Activated B cell treated with CpG ODN at 0.5 μM for 24 hours (primary cell): ENCODE measurements at places on chromosomes 6 and 20. TPM values are rescaled to one million over a fixed set of nuclear protein-coding genes. Genes with fewer than 3 reads are reported as not detected.

DNA sequence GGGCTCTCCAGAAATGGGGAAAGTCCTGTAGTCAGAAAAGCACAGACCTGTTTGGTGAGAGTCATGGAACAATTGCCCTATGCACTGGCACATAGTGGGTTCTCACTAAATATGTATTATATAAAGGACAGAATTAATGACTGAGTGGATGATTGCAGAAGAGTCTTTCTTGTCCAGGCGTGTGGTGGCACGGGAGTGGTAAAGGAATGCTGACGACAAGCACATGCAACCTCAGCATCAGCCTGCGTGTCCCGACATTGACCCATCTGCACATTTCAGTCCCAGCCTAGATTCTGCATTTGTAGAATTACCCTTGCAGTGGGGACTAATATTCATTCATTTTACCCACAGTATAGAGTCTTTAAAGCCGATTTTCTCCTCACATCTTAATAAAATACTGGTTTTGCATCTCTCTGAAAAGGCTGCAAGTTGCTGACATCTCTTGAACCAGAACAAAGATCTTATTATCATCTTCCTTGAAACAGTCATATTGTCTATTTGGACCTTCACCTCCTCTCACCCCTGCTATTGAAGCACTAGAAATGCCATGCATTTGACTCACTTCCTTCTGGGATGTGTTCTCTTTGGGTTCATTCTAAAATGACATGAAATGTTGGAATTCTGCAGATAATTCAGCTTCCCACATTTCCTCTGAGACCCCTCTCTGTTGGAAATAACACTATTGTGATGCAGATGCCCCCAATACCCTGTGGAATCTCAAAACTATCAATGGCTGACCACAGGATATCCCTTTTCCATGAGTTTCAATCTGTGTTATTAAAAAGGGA lies 883.6 kb upstream of the FLRT3 start:
- H3K36me3 ChIP-seq, result no peaks in the 10 kb centered on the region
- H3K27me3 ChIP-seq, result no peaks in the 10 kb centered on the region
- no peaks in the 10 kb centered on the region for H3K4me1 ChIP-seq
- H3K27ac ChIP-seq, result no peak overlapping the region

The EPB41L1 gene
- 0.49 and 0.64 TPM in 2 replicates for total RNA-seq

- H3K4me1 ChIP-seq, result peaks cover 84% of the 10 kb centered on the region
- peaks cover 19% of the 10 kb centered on the region for H3K36me3 ChIP-seq
- DNase-seq, result no peak
- H3K4me3 ChIP-seq, result no peak overlapping the region
- no peaks in the 10 kb centered on the region for H3K27me3 ChIP-seq
These were observed 47.6 kb downstream of the CHD6 start for GRCh38 chr20:41570557-41570956.

DNA sequence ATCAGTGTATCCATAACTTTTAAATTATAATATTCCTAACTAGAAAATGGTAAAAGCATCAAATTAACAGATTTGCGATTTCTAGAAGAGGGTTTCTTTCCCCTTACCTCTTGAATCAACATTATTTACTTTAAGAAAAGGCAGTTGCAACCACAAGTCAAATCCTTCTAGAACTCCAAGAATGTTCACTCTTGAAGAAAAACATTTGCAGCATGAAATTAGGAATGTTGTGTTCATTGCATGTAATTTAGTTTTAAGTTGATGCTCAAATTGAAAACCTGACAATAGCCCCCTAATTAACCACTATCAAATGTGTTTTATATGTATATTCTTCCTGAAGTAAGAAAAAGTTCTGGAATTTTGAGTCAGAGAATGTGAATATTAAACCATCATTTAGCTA lies 2.3 kb upstream of the REV3L start:
- no peak for DNase-seq
- peaks cover 20% of the 10 kb centered on the region for H3K36me3 ChIP-seq
- H3K4me3 ChIP-seq, result peak overlapping the region; percentile 15
- no peaks in the 10 kb centered on the region for H3K27me3 ChIP-seq

The HDGFL1 gene
- not detected in 2 replicates for total RNA-seq
